ENCODE measurements at places on chromosomes 5 and 9. TPM values are rescaled to one million over a fixed set of nuclear protein-coding genes. Genes with fewer than 3 reads are reported as not detected.

GRCh38 chr5:88119535-88120125 lies 149.0 kb downstream of the TMEM161B start:
- DNase-seq = no peak

Gene ZFP2
- 2.7 TPM for polyA plus RNA-seq

- no peak for DNase-seq
Observed at GRCh38 chr5:134459010-134459403, 47.3 kb upstream of the CDKN2AIPNL start.

DNA sequence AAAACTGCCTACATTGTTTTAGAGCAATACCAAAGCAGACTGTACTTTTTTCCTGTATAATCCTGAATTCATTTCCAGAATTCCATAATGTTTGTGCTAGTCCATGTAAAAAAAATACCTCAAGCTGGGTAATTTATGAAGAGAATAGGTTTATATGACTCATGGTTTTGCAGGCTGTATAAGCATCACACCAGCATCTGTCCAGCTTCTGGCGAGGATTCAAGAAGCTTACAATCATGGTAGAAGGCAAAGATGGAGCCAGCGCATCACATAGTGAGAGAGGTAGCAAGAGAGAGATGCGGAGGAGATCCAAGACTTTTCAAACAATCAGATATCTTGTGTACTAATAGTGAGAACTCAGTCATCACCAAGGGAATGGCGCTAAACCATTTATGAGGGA lies 280.3 kb upstream of the CDH9 start:
- no peak for DNase-seq

DNA sequence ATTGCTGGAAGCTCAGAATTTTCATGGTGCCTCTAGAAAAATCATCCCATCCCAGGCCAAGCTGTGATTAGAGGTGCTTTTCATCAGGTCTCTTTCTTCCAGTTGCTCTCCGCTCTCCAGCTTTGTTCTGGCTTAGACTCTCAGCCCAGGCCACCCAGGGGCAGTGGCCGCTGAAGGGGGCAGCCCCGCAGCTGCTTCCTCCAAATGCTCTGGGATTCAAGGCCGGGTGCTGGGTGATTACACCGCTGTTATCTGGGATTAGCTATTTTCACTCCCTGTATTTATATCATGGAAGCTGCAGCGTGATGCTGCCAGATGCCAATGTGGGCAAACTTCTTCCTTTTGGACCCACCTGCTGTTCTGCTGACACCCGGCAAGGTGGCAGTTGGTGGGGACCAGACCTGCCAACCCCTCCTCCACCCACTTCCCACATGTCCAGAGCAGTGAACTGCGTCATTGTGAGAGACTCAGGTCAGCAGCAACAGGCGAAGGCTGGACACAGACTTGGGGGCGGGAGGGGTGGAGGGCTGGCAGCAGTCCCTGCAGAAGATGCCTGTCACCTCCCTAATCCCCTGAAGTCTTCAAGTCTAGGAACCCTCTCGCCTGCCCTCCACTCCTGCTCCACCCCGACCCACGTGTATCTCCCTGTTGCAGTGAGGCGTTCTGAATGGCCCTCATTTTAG lies 33.9 kb upstream of the NKX2-5 start:
- DNase-seq = peak; percentile 60

DNA sequence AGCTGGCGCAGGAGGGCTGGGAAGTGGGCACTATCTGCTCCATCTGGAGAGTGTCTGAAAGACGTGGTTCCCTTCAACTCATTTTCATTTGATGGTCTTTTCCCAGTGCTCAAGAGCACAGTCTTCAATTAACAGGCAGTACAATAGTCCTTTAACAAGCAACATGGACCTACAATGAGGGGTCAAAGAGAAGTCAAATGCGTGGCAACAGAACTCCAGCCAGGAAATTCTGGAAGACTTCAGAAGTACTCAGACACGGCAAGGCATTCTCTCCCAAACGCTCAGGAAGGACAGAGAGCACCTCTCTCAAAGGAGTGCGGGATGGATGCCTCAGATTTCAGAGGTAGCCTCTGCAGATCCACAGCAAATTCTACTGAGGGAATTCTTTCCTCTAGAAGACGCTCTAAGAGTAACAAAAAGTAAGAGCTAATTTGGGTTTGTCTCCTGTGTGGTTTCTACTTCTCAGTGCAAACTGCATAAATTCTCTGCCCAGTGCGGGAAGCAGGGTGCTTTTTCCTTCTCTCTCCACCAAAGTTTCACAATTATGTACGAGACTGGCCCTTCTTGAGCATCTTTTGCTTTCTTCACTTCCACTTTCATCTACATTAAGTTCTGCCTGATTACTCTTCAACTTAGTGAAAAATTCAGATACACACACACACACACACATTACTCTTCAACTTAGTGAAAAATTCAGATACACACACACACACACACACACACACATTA lies 56.4 kb downstream of the LHFPL2 start:
- DNase-seq = no peak

DNA sequence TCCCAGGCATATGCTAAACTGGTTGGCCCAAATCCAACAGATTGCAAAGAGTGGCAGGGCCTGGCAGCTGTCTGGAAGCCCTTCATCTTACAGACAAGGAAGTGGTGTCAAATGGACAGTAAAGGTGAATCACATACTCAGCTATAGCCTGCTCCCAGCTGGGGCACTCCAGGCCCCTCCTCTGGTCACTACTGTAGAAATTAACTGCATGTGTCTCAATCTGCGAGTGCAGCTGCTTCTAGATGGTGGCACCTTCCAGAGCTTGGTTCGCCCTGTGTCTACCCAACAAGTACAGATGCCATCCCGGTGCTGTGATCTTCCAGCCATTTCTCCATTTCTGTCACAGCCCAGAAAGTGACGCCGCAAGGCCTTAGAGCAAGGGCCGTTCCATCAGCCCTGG lies 50.2 kb downstream of the OTULIN start:
- DNase-seq = no peak

DNA sequence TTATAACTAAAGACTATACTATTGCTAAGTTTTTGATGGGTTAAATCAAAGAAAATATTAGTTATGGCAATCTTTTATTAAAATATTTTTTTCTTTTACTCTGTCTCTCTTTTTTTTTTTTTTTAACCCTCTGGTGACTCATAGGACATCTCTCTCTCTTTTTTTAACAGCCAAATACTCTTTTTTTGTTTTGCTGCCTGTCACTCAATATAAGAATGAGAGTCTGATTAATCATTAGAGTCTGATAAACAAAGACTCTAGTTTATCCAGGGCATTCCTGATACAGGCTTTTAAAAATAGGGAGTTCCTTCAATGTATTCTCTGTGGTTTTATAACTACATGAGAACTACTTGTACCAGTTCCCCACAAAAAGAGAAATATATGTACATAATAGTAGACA lies 77.3 kb downstream of the SLC38A9 start:
- DNase-seq = no peak

- no peak for DNase-seq
Observed at GRCh38 chr5:158812408-158812807, 287.3 kb downstream of the EBF1 start.

DNA sequence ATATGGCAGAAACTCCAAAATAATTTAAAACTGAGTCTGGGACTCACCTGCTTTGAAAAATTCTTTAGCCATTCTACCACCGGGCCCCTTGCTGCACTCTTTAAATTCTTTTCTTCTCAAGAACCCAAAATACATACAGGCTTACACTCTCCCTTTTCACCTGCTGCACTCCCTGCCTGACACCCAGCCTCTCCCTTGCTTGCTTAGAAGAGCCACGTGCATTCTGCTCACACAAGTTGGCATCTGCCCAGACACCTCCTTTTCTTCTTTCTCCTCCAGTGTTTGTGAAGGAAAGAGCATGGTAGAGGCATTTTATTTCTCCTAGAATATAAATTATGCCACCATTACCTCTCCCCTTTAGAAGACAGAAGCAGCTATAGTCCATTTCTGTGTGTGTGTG lies 39.0 kb upstream of the AOPEP start:
- no peak for DNase-seq

GRCh38 chr5:68148096-68148495 lies 67.5 kb upstream of the PIK3R1 start:
- DNase-seq = no peak

- DNase-seq = no peak
Observed at GRCh38 chr9:121098567-121099198, 23.9 kb downstream of the CNTRL start.

Gene DMRT2
- 2.1 TPM for polyA plus RNA-seq

GRCh38 chr5:131396015-131396414 lies 132.2 kb downstream of the CDC42SE2 start:
- DNase-seq = no peak

DNA sequence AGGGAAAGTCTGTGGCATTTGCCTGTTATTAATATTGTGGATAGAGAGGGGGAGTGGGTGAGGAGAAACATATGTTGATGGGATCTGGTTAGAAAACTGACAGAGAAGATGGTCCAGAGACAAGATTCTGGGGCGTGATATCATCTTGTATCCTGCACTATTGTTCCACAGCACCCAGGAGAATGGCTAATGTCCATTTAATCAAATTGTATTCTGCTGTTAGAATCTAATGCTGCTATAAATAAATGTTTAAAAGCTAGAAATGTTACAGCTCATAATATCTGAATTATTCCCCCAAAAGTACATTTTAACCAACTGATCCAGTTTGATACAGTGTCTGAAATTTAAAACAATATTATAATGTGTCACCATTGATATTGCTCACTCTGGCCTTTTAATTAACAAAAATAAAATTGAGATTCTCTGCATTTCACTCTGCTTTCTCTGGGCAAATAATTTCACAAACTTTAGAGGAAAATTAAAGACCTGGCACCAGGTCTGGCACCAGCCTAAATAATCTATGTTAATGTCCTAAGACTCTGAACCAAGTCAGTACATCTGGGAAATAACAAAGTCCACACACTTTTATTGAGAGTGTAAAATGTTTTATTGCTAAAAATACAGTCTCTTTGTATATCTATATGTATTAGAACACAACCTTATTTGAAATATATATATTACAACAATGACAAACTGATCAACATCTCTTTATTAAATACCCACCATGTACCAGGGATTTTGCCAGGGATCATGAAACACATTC lies 18.8 kb downstream of the HTR4 start:
- no peak for DNase-seq

- peak; percentile 90 for DNase-seq
Observed at GRCh38 chr5:34929720-34930461, 532 bp downstream of the DNAJC21 start.

DNA sequence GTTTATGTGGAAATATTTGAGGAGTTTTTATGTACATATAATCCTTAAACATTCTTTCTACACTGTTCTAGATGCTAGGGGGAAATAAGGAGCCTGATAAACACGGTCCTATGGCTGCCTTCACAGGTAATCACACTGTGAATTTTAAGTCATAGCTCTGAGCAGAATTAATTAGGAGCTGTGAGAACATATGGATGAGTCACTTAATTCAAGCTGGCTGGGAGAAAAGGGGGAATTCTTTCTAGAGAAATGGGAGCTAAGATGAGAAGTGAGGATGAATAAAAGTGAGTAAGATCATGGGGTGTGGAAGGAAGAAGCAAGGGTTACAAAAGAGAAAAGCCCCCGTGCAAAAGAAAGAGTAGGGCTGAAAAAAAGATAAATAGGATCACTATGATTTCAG lies 290.8 kb downstream of the DNAH5 start:
- DNase-seq = no peak

- no peak for DNase-seq
Observed at GRCh38 chr5:67395790-67396418, 199.3 kb upstream of the CD180 start.

GRCh38 chr5:112685931-112686330 lies 51.8 kb upstream of the APC start:
- DNase-seq = no peak

DNA sequence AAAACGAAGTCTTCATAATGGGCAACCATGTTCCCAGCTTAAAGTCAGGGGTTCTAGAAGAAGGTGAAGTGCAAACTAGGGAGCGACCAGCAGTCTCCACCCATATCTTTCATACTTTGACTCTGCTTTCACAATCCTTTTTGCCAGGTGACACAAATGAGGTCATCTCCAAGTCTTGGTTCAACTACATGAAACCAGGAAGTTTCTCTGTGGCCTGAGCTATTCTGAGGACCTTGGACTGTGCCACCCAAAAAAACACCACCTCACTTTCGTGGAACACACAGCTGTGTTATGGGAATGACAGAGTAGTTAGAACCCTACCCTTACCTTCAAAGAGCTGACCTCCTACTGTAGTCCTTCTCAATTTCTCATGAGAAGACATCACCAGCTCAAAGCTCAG lies 309.2 kb downstream of the AGTPBP1 start:
- DNase-seq = no peak

DNA sequence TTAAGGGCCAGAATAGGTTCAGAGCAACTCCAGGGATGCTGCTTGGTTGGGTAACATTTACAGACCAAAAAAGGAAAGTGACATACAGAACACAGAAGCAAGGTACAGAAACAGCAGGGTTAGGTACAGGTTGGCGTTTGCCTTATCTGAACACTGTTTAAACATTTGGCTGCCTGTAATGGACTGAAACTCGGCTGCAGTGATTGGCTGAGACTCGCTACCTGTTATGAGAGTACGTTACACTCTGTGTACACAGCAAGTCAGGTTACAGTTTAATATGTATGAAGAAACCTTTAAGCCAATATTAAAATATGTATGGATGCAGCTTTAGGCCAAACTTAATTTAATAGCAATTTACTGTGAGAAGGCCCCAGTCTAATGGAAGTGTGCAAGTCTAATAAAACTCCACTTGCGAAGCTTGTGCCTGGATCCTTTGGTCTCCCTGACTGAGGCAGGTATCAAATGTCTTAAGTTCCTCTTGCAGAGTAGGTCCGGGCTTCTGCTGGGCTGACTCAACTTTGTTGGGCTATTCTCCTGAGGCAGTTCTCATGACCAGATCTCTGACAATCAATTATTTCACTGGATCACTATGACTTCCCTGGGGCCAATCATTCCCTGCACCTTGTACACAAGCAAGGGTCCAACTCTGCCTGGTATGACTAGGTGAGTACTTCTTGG lies 204.9 kb downstream of the ZNF462 start:
- no peak for DNase-seq

DNA sequence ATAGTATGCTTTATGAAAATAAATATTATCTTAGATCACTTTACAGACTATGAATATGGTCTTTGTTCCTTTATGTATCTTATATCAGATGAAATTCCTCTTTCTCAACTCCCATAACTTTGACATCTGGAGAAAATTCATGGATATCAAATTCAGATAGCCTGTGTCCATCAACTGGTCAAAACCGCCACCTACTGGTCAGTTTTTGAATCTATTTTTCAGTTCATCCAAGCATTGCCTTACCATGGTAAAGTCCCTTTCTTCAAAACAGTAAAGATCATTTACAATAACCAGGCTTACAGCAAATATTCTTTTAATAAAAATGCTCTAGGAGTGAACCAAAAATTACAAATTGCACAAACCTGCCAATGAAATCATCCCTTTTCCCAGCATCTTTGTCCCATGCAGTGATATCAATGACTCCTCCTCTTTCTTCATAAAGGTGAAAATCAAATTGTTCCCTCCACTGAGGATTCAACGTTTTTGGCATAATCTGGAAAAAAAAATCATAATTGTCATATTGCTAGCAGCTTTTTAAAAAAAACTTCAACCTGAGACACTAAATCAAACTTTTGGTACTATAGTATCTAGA lies 290.5 kb downstream of the SLF1 start:
- no peak for DNase-seq

- DNase-seq = no peak
Observed at GRCh38 chr5:38871058-38871605, 25.3 kb downstream of the OSMR start.
